ENCODE measurements at places on chromosomes 7 and 10.

DNA sequence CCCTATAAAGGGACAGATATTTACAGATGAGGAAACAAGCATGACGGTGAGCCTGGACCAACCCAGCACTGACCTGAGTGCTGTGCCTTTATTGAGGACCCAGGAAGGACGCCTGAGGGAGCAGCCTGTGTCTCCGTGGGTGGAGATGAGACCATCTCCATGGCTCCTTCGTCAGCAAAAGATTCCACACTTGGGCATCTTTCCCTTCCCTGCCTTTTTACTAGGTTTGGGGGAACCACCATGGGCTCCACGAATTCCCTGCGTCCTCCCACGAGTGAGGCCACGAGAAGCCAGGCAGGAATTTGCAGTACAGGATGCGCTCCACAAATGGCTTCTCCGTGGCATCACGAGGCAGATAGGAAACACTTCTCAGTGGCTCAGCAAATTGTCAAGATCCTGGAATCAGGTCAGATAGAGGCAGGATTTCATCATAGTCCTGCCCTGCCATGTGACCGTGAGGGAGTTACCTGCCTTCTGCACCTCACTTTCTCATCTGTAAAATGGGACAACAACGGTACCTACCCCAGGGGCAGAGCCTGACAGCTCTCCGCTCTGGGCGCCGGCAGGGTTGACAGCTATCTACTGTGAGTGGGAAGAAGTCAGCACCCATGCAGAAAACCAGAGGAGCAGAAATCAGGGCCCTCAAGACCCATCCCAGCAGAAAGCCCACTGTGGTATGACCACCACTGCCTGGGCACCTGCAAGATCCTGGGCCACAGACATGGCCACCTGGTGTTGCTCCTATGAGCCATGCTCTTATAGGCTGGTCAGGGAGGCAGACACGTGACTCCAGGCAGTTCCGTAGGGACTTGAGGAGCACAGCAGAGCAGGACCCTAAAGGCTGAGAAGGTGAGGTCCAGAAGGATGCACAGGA, 80.1 kb downstream of the GRID1 start:
- no peak for DNase-seq

- no peak for DNase-seq
Observed at GRCh38 chr7:138243430-138243829, 167.2 kb downstream of the AKR1D1 start.

DNA sequence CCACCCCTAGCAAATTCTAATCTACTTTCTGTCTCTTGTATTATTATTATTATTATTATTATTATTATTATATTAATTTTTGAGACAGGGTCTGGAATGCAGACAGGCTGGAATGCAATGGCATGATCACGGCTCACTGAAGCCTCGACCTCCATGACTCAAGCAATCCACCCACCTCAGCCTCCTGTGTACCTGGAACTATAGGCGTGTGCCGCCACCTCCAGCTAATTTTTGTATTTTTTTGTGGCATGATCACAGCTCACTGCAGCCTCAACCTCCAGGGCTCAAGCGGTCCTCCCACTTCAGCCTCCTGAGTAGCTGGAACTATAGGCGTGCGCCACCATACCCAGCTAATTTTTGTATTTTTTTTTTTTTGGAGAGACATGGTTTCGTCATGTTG, 2.6 kb upstream of the TMEM139 start:
- no peak for DNase-seq

GRCh38 chr10:78478919-78479318, 445.3 kb downstream of the RPS24 start:
- no peak for DNase-seq

DNA sequence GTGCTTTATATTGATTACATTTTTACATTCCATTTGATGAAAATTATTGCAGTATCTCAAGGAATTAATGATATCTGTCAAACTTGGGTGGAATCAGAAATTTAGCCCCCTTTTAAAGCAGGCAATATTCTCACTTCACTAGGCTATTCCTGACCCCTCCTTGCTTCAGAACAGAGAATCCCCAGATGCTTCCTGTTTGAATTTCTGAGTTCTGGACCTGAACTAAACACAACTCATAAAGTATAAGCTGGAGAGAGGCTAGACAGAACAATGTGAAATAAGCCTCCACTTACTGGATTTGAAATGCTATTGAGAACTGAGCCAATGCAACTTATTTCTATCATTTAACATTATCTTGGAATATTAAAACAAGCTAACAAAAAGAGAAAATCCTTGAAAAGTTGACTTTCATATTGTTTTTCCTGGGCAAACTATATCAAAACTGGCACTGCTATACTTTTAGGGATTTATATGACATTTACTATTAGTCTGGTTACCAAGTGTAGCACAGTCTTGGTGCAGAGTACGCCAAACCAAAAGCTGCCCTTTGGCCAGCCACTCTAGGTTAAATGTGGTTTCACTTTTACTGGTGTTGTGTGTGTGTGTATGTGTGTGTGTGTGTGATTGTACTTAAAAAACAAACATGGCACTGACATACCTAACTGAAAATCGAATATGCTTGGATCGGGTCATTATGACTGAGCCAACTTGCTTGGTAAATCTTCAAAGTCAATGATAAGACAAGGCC, 19.0 kb upstream of the AGMO start:
- DNase-seq: no peak

DNA sequence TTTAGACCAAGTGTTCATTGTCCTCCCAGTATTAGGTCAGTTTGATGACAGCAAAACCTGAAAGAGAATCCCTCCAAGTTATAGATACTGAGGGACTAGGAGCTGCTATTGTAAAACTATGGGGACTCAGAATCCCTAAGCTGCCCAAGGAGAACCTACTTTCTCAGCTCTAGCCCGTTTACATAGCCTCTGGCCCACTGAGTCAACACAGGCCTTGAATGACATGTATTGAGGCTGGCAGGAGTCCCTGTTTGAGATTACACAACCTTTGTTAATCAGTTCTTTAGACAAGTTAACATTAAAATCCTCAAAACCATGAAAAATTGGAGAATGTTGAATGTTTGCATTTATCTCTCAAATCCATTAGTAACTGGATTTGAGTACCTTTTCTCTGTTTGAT, 1079.0 kb downstream of the KCNMA1 start:
- DNase-seq: no peak

DNA sequence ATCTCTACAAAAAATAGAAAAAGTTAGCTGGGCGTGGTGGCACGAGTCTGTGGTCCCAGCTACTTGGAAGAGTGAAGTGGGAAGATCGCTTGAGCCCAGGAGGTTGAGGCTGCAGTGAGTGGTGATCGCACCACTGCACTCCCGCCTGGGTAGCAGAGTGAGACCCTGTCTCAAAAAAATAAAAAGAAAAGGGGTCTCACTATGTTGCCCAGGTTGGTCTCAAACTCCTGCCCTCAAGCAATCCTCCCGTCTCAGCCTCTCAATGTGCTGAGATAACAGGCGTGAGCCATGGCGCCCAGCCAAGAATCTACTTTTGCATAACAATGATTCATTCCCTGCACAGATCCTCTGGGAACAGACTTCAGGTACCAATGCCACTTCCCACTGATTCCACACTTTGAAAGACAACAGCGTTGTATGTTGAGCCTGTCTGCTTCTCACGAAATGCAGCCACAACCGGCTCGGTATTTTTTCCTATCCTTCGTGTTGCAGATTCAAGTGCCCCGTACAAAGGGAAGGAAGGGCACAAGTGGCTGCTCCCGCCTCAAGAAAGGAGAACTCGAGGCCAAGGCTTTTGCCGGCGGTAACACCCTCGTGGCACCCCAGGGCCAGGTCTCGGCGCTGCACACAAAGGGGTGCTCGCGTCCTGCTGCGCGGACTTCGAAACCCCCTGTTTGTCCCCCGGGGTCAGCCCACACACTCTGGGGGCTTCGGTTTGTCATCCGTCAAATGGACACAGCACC, 745 bp downstream of the DAGLB start:
- peak; percentile 87 for DNase-seq

DNA sequence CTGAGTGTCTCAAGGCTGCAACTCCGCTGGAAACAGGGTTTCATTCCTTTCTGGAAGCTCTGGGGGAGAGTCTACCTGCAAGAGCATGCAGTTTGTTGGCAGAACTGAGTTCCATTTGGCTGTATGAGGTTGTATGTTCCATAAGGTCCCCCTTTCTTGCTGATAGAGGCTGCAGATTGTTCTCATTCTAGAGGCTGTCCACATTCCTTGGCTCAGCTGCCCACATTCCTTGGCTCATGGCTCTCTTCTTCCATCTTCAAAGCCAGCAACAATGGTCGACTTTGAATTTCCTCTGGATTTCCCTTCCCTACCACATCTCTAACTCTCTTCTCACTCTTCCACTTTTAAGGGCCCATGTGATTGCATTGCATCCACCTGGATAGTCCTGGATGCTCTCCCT, 147.3 kb upstream of the CDCA7L start:
- no peak for DNase-seq

- peak; percentile 25 for DNase-seq
Observed at GRCh38 chr7:102042016-102042656, 224.7 kb downstream of the CUX1 start.

GRCh38 chr7:155883491-155884224, 71.4 kb upstream of the SHH start:
- DNase-seq: no peak

Data from SW 1271 (cell line).